ENCODE measurements at places on chromosomes 16 and 17.

DNA sequence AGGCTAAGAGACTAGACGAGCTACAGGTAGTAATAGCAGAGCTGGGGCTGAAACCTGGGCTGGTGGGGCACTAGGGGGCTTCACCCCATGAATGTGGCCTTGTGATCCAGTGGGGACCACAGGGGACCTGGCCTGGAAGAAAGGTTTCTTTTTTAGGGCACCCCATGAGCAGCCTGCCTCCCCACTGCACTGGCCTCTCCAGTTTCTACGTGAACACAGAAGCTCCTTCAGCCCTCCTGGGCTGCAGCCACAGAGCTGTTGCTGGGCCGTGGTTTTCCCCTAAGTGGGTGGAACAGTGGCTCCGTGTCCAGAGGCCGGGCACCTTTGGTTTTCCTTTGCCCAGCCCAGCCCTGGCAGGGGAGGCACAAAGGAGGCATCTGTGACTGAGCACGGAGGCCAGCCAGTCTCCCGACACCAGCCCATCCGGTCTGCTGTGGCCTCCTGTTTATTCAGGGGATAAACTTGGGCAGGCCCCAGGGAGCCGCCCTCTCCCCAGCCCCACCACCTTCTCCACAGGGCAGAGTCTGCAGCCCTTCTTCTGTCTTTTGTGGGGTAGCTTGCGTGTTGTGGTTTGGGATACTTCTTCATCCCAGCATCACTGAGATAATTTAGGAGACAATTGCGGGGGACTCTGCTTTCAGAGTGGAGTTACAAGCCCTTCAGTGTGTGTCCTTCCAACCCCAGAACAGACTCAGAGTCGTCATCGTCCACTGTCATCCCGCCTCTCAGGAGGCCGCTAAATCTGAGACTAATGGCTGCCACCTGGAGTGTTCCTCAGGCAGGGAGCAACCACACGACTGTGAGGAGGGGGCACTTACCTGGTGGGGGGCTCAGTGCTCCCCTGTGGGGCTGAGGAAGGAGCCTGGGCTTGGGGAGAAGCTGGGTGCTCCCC, 85.3 kb downstream of the RAB11FIP4 start:
- DNase-seq: no peak

DNA sequence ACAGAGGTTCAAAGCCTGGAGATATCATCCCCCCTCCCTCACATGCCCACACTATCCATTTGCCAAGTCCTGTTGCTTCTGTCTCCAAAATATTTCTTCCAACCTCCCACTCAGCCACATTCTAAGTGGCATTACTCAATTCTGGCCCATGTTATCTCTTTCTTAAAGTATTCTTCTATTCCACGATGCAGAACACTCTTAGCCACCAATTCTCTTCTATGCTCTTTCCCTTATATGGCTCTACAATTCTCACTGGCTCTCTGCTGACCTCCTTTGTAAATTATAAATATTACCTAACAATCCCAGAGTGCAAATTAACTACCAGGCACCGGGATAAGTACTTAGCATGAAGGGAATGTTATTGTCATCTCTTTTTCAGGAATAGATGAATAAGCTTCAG, 82.4 kb downstream of the KCNJ2 start:
- DNase-seq: no peak

GRCh38 chr17:63703556-63704258, 3.8 kb upstream of the LIMD2 start:
- DNase-seq: no peak

GRCh38 chr17:44086364-44087311, 16.1 kb downstream of the G6PC3 start:
- DNase-seq: no peak

DNA sequence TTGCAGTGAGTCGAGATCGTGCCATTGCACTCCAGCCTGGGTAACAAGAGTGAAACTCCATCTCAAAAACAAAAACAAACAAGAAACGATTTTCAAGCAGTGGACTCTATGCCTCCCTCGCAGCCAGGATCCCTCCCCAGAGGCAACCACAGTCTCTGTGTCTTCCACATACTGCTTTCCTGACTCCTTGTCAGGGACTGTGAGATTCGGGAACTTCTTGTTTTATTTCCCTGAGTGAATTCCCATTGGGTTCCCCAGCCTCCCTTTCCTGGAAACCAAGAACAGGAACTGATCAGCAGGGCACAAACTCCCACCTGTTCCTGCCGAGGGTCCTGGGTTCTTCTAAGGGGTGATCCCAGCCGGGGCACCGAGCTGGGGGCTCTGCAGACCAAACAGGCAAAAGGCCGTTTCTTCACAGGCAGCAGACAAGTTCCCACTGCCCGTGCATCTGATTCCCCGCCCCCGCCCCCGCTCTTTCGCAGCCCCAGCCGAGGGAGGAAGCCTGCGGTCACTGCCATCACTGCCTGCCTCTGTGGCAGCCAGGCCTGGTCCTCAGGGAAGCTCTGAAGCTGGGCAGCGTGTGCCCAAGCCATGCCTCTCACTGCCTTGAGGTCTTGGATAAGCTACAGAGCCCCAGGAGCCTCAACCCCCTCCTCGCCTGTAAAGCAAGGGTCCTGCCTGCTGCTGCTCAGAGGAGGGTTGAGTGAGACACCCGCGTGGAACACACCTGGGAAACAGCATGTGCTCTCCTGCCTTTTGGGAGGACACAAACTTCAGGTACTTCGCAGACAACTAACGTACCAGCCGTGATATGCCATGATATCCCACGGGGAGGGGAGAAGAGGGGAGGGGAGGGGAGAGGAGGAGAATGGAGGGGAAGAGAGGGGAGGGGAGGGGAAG, 5.5 kb upstream of the PIEZO1 start:
- no peak for DNase-seq

DNA sequence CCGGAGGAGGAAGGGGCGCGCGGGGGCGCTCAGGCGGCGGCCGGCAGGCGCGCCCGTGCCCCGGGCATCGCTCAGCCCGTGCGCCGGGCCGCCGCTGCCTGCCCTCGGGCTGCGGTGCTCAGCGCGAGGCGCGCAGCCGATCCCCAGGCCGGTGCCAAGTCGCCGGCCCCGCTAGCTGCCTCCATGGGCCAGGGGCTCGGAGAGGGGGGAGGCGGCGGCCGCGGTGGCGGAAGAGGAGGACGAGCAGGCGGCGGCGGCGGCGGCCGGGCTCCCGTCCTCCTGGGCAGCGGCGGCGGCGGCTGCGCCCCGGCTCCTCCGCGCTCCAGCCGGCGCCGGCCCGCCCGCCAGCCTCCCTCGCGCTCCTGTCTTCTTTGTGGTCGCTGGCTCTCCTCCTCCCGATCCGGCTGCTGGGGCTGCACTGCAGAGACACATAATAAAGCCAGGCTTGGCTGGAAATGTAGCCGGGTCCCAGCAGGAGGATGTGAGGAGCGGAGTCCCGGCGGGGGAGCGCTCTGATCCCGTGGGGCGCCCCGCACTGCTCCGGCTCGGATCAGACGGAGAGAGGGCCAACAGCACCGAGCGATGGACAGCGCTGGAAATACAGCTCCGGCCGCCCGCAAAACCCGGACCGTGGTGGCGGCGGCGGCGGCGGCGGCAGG, 889 bp upstream of the ZNF423 start:
- DNase-seq: peak; percentile 37

DNA sequence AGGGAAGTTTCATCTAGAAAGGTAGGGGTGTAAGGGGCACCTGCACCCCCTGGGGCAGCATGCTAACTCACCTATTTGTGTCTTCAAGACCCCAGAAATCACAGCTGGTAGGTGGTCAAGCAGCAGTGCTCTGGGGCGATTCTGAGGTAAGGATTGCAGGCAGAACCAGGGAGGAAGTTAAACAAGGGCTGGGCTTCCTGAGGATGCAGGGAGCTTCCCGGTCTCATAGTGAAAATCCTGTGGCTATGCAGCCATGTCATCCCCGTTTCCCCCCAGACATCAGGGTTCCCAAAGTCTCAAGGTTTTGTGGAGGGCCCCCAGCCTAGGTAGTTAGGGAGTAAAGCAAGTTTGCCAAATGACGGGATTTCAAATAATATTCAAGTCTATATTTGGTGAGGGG, 78.5 kb downstream of the C16orf78 start:
- DNase-seq: no peak

DNA sequence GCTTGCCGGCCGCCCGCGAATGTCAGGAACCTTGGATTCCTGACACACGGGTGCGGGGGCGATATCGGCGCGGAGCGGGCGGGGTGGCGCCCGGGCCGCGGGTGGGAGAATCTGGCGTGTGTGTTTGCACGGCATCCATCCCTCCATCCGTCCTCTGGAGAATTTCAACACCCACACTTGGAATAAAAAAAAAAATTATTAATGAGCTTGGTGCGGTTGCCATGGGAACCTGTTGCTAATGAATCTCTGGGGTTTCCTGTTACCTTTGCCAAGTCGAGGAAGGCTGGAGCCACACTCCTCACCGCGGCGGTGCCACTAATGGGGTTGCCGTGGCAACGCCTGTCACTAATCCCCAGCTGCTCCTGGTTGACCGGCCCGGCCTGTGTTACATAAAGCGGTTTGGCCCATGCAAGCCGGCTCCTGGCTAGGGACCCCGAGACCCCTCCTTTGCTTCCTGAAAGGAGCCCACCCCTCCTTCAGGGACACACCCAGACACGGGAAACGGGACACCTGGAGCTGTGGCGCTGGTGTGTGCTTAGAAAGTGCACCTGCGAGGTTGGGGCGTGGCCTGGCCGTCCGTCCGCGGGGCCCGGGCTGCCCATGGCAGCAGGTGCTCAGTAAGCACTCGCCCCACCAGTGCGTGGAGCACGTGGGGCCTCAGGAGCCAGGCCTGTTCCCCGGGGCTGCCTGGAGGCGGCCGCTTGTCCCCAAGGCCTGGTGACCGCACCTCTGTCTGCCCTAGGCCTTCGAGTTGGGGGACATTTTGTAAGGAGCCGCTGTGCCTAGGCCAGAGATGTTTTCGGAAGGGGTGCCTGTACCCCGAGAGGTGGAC, 14.6 kb downstream of the CACNA1H start:
- peak; percentile 77 for DNase-seq

DNA sequence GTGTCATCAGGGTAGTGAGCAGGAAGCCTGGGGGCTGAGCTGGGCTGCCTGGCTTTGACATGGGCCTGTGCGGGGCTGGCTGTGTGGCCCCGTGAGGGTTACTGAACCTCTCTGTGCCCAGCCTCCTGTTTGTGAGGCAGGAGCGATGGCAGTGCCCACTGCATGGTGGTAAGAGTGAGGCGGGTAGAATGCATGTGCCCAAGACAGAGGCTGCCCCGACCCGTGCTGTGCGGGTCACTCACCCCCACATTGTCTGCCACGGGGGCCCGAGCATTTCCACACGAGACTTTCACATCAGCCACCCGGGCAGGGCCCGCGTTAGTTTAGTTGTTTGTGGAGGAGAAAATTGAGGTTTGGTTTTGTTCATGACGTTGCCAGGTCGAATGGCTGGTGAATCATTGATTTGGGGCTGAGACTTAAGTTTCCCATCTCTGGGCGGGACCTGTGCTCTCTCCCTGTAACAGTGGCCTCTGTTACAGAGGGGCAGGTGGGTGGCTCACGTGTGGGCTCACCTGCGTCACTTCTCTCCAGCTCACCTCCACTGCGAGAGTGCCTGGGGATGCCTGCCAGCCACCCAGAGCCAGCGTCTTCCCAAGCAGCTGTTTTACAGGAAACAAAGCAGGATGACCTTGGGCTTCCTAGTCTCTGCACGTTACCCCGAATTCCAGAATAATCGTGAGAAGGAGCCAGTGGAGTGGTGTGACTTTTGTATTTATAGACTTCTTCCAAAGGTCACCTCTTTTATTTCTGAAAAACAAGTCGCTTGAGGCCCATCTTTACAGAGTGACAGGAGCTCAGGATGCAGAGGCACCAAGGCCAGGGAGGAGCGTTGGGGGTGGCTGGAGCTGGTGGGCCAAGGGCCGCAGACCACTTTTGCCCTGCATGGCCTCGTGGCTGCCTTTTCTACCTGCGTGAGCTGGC, 150.6 kb downstream of the RPTOR start:
- no peak for DNase-seq

DNA sequence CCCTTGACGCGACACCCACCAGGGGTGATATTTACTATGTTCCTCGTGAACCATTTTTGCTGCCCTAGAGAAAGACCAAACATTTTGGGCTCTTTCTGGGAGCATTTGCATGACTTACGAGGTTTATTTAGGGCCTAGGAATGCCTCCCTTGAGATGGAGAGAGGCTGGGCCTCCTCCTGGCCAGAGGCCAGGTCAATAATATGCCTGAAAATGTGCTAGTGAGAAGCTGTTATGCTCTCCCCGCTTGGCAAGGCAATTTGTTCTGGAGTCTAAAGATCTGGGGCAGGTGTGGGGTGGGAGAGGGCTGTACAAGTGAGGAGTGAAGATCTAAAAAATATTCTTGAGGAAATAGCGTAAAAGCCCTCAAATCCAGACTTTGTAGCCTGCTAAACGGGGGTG, 587.3 kb upstream of the CDH5 start:
- no peak for DNase-seq

GRCh38 chr16:58377932-58378331, 14.3 kb upstream of the GINS3 start:
- no peak for DNase-seq

DNA sequence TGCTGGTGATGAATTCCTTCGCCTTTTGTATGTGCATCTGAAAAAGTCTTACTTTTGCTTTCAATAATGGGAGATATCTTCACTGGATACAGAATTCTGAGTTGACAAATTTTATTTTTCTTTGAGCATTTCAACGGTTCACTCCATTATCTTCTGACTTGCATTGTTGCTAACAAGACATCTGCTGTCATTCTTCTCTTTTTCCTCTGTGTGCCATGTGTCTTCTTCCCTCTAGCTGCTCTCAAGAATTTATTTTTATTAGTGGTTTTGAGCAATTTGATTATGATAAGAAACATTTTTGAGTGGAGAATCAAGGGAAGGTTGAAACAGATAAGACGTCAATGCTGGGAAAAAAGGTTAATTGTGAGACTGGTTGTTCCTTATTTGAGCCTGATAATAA, 471.8 kb downstream of the CDH13 start:
- no peak for DNase-seq

GRCh38 chr17:50062293-50063243, 6.7 kb downstream of the ITGA3 start:
- peak; percentile 33 for DNase-seq

DNA sequence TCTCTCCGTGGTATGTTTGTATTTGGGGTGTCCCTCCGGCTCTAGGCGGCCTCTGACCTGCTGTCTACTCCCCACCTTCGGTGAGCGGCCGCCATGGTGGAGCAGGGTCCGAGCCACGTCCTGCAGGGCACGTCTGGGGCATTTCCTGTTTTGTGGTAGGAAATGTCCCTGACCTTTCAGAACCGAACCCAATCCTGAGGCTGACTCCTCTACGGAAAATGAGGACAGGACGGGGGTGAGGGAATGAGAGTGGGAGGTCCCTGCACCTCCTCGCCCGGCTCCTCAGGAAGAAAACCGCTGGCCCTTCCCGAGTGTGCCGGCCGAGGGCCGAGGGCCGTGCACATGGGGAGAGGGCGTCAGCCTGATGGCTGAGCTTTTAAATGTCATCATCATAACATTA, 45.8 kb downstream of the WDR45B start:
- DNase-seq: no peak

- DNase-seq: no peak
Observed at GRCh38 chr16:87297918-87298631, 19.1 kb downstream of the C16orf95 start.

- DNase-seq: no peak
Observed at GRCh38 chr16:8943966-8944759, 19.5 kb downstream of the USP7 start.

Data from NCI-H1105 (cell line).